ENCODE measurements at places on chromosomes 6 and 20.

- DNase-seq, result no peak
These were observed 133.4 kb upstream of the KCNG1 start for GRCh38 chr20:51156041-51156982.

GRCh38 chr6:36414481-36414880 is 27.0 kb upstream of the ETV7 start:
- no peak for DNase-seq

DNA sequence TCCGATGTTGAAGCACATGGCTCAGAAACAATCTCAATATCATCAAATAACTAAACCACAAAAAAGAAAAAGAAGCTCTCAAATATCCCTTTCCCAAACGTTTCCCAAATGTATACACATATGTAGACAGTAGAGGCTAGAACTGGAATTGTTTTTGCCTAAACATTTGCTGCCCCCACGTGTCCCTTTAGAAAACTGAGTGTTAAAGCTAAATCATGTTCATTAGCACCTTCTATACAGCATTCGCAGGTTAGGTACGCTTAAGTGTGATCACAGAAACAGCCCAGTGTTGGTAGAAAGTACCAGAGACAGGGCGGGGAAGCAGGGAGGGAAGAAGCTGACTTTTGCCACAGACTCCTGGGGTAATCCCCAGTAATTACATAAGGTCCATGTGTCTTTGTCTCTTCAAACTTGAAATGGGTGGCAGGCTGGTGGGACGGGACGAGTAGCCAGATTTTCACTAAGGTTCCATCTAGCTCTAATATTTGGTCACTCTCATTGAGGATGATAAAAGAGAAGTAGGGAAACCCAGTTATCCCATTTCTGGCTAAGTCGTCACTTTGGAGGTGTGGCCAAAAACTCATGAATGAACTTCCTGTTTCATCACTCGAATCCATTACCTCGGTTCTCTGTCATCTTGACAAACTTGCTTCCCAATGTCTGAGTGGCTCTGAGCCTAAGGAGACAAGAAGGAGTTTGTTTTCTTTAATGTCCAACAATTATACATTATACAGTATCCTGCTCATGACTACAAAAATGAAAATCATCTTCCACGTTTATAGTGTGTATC is 15.0 kb upstream of the TFAP2A start:
- DNase-seq, result peak; percentile 59

DNA sequence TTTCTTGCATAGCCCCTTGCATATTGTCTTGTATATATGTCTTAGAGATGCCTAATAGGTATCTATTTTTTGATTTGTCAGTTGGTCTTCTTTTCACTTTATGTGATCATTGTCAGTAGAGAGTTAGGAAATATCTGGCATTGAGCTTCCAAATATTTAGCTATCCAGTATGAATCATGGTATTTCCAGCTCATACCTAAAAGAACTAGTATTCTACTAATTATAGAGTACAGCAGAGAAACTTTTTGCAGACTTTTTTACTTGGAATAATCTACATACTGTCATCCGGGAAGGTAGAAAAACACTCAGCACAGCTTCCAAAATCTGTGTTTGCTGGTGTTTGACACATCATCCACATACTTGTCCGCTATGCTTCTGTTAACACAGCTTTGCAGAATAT is 156.4 kb upstream of the HTR1E start:
- no peak for DNase-seq

- DNase-seq, result peak; percentile 27
These were observed 195.6 kb downstream of the SCP2D1 start for GRCh38 chr20:19009081-19009688.

DNA sequence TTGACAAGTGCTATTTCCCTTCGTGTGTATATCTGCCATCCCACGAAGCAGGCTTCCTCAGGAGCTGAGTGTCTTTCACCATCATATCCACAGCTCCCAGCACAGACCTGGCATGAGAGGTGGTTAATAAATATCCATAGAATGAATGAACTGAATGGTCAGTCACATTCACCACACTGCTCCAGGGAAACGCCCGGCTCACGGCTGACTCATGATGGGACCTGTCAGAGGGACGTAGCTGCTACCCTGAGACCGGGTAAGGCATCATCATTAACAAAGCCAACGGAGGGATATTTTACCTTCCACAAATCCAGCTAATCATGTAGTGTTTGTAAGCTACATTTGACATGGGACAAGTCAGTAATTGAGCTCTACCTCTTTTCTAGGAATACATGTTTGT is 12.5 kb downstream of the AGPAT4 start:
- DNase-seq, result no peak

- DNase-seq, result peak; percentile 14
These were observed 82.7 kb downstream of the SH3BGRL2 start for GRCh38 chr6:79713701-79714322.

- no peak for DNase-seq
These were observed 693 bp downstream of the FAM50B start for GRCh38 chr6:3849681-3850450.

GRCh38 chr6:17710331-17710730 is 3.6 kb upstream of the NUP153 start:
- DNase-seq, result no peak

Data from RPMI8226 (cell line).